ENCODE measurements at places on chromosomes 16 and 17. TPM values are rescaled to one million over a fixed set of nuclear protein-coding genes. Genes with fewer than 3 reads are reported as not detected.
A peak's percentile ranks its signal among the peaks of the same experiment; 100 is the strongest.

The FAM234A gene
- polyA plus RNA-seq: 74.8 TPM

The FAM171A2 gene
- polyA plus RNA-seq: 28.2 TPM

The ASIC2 gene
- 2.5 TPM for polyA plus RNA-seq

The ZNF646 gene
- 10.3 TPM for polyA plus RNA-seq

The KRT12 gene
- 0.37 TPM for polyA plus RNA-seq

The LIG3 gene
- 47.4 TPM for polyA plus RNA-seq

The EVPLL gene
- 0.23 TPM for polyA plus RNA-seq

The G6PC1 gene
- 5.6 TPM for polyA plus RNA-seq

The CYGB gene
- polyA plus RNA-seq: 11.0 TPM

DNA sequence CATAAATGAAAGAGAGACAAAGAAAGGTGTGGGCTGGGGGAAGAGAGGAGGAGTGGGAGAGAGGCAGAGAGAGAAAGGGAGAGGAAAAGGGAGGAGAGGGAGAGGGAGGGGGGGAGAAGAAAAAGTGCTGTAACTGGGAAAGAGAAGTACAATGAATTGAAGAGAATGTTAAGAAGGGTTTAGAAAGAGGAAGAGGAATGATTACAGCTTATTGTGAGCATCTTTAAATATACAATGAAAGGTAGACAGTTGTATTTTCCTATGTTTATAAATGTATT lies 229.1 kb upstream of the PMFBP1 start:
- DNase-seq: no peak

DNA sequence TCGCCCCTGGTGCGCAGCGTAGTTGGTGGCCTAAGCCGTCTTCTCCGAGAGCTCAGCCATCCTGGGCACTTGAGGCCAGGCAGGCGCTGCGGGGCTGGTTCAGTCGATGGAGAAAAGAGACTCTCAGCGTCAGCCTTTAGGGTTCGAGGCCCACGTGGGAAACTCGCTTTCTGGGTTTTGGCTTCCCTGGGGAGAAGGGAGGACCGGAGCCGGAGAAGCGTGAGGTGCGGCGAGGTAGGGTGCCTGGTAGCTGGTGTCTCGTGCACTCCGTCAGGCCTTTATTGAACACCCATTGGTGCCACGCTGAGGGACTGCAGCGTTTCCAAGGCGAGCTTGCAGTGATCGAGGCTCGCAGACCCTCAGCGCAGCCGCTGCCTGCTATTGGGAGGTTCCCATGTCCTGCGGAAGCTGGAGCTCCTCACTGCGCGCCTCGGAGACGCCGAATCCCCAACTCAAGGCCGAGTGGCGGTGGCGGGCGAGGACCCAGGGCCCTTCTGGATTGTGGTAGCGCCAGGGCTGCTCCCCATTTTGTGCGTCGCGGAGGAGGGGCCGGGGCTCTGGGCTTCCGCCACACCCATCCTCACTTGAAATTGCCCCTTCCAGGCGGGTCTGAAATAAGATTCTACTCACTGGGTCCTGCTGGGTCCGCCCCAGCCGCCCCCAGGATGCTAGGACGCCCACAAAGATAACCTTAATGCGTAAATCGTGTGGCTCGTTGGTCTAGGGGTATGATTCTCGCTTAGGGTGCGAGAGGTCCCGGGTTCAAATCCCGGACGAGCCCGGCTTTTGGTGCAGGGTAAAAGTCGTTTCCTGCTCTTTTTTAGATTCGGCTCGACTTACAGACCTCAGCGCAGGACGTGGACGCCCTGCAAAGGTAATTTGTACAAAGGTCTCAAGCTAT lies 1.2 kb downstream of the OR1F1 start:
- no peak for DNase-seq

DNA sequence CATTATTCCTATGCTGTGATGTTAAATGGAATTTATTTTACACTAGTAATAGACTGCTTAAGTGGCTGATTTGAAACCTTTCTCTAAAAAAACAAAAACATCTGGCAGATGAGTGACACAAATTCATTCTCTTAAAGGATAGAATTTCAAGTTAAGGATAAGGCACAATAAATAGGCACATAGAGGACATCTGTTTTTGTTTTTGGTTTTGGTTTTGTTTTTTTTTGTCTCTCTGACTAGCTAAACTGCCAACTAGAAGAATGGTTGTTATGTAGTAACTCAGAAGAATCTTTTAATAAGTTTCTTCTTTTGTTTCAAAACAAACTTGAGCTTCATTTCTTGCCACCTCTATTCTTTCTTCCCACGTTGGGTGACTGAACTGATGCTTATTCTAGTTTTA lies 5.1 kb upstream of the VPS4A start:
- DNase-seq: no peak

DNA sequence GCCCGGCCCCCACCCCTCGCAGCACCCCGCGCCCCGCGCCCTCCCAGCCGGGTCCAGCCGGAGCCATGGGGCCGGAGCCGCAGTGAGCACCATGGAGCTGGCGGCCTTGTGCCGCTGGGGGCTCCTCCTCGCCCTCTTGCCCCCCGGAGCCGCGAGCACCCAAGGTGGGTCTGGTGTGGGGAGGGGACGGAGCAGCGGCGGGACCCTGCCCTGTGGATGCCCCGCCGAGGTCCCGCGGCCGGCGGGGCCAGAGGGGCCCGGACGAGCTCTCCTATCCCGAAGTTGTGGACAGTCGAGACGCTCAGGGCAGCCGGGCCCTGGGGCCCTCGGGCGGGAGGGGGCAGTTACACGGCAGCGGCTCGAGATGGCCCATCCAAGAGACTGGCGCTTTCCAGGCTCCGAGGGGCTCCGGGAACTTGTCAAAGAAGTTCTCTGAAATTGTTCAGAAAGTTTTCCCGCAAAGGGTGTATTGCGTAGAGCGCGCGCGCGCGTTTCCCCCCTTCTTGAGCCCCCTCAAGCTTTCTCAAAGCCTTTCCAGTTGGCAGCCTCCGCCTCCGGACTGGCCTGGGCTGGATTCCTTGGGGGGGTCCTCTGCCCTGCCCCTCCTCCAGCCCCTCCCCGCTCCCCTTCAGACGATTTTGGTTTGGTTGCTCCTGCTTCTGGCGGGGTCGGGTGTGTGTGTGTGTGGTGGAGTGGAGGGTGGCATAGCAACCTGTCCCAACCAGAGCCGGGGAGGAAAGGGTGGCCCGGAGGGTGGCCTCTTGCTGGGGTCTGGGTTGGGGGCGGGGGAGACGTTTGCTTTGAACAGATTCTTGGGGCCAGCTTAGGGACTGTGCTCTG lies 504 bp downstream of the ERBB2 start:
- DNase-seq: peak; percentile 76

- DNase-seq: peak; percentile 100
Measured at GRCh38 chr17:43530288-43531081, 15.7 kb downstream of the ETV4 start.

GRCh38 chr16:58269526-58269925 lies 25.3 kb downstream of the PRSS54 start:
- no peak for DNase-seq

GRCh38 chr17:21183468-21183867 lies 30.5 kb downstream of the TMEM11 start:
- DNase-seq: no peak

- DNase-seq: no peak
Measured at GRCh38 chr16:69036399-69037091, 68.9 kb upstream of the HAS3 start.

DNA sequence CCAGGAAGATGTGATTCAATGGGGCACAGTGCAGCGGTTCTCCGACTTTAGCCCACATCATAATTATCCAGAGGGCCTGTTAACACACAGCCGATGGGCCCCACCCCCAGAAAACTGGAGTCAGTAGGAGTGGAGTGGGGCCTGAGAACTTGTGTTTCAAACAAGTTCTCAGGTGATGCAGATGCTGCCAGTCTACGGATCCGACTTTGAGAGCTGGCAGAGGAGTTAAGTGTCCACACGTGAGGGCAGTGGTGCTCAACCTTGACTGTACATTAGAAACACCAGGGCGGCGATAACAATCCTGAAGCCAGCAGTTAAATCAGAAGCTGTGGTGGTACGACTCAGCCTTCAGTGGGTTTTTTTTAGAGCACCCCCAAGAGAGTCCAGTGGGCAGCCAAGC lies 75.0 kb downstream of the GPRC5B start:
- DNase-seq: no peak

GRCh38 chr17:83200231-83200699 lies 120.9 kb downstream of the METRNL start:
- DNase-seq: no peak

- no peak for DNase-seq
Measured at GRCh38 chr16:57376313-57376818, 4.1 kb downstream of the CX3CL1 start.

DNA sequence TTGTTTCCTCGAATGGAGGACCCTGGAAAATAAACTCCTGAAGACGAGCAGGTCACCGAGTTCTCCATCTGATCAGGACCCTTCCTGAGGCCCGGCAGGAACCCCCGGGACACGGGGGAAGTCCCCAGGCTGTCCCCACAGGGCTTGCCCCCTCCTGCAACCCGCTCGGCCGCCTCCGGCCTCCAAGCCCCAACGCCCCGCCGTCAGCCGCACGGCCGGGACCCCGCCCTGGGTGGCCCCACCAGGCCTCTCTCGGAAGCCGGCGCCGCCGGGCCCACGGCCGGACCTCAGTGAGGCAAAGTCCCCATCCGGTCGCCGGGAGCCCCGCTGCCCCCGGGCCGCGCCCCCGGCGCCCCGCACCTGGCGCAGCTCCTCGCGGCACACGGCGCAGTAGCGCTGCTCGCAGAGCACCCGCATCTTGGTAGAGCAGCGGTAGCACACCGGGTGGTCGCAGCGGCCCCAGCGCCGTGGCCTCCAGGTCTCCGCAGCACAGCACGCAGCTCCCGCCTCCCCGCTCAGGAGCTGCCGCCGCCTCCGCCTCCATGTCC lies 383 bp downstream of the ZNF598 start:
- DNase-seq: no peak

GRCh38 chr16:89116341-89117226 lies 22.9 kb downstream of the ACSF3 start:
- no peak for DNase-seq

DNA sequence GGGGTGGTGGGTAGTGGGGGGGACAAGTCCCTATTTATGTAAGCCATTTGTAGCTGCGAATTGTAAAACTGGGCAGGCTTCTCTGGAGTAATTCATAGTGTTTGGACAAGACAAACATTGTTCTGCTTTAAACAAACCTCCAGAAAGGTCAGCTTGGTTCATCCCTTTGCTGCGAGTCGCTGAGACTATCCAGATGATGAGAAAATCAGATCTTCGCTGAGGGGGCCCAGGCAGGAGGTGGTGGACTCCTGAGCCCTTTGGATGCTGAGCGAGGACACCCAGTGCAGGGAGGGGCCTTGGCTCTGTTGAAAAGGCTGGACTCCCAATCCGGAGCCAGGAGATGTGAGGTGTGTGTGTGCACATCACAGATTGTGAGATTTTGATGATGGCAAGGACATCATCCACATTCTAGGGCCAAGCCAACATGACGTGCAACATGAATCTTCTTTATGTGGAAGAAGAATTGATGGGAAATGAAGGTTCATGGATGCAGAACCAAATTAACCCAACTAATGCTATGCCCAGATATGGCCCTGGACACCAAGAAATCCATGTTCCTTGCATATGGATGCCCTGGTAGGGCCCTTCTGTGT lies 15.0 kb upstream of the NTN1 start:
- no peak for DNase-seq

- no peak for DNase-seq
Measured at GRCh38 chr16:89202422-89203215, 2.3 kb upstream of the SLC22A31 start.

DNA sequence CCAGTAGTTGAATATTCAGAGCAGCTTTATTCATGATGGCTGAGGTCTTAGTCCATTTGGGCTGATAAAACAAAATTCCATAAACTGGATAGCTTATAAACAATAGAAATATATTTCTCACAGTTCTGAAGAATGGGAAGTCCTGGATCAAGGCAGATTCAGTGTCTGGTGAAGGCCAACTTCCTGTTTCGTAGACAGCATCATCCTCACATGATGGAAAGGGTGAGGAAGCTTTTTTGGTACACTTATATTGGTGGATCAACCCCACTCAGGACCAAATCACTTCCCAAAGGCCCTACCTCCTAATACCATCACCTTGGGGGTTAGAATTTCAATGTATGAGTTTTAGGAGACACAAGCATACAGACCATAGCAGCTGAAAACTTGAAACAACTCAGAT lies 224.2 kb downstream of the CYB561 start:
- DNase-seq: no peak

- DNase-seq: no peak
Measured at GRCh38 chr17:81576621-81577277, 24.6 kb upstream of the FAAP100 start.

DNA sequence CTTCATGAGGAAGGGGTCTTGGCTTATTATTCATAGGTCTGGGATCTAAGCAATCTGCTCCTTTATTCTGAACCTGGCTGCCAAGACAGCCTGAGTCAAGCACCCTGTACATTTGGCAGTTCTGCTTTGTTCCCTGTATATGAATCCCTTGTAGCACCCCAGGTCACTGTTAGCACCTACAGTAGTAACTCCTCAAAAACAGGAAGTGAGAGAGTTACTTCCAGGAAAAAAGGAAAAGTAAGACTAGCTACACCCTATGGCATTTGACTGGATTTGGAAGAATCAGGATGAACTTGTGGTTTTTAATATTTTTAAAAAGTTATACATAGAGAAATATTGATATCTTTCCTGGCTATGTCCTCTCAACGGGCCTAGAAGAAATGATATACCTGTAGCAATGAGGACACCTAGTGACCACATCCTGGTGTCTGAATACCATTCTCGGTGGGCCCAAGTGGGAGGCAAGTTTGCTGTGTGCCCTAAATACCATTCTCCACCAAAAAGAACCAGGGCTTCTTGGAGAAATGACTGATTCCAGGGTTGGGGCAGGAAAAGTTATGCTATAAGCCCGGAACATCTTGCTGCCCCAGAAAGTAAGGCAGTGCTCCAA lies 9.9 kb downstream of the ANKRD40 start:
- DNase-seq: no peak

DNA sequence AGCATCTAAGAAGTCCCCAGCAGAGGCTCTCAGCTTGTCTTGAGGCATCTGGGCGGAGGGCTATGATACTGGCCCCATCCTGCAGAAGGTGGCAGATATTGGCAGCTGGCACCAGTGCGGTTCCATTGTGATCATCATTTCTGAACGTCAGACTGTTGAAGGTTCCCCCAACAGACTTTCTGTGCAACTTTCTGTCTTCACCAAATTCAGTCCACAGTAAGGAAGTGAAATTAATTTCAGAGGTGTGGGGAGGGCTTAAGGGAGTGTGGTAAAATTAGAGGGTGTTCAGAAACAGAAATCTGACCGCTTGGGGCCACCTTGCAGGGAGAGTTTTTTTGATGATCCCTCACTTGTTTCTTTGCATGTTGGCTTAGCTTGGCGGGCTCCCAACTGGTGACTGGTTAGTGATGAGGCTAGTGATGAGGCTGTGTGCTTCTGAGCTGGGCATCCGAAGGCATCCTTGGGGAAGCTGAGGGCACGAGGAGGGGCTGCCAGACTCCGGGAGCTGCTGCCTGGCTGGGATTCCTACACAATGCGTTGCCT lies at the start of gene CIITA:
Gene CIITA (plus strand): TSS at position 404 of the 543 bp plus-strand sequence. CDS start 129 bp downstream, at position 533.
- DNase-seq: no peak

GRCh38 chr16:22402191-22402590 lies 27.8 kb upstream of the CDR2 start:
- no peak for DNase-seq

- no peak for DNase-seq
Measured at GRCh38 chr16:23673971-23674614, 4.6 kb upstream of the PLK1 start.

GRCh38 chr17:55532670-55533069 lies 21.4 kb upstream of the SMIM36 start:
- DNase-seq: no peak
